ENCODE measurements at places on chromosomes 2 and 18.

DNA sequence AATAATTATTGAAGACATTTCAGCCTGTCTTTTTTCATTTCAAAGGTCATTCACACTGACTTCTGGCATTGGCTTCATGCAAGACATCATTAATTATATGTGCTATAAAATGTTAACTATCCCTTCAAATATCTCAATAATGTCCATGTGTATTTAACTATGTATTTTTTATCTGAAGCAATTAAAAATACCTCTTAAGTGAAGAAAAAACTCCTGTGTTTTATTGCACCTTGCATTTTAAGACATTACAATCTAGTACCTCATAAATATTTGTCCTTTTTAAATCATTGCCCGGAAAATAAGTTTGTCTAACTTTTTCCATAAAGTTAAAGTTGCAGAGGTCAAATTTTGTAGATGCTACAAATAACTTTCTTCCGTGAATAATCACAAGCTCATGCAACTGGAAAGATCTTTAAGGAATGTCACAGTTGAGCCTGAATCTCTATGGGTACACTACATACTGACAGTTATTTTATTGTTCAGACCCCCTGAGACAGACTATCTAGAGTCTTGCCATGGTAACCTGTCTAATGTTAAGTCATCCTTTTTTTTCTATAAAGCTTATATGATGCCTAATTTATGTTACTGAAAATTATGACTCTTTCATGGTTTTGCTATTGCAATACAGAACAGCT, 38.4 kb upstream of the COBLL1 start:
- no peak for DNase-seq

GRCh38 chr2:1748176-1748740, 3.9 kb upstream of the PXDN start:
- peak; percentile 44 for DNase-seq

- DNase-seq = no peak
These were observed 244.1 kb downstream of the LPIN1 start for GRCh38 chr2:11990576-11990975.

GRCh38 chr18:8286303-8286702, 322.9 kb upstream of the RAB12 start:
- DNase-seq = no peak

- peak; percentile 16 for DNase-seq
These were observed 109.8 kb downstream of the ADCYAP1 start for GRCh38 chr18:1014509-1014908.

GRCh38 chr2:102473020-102473419, at the start of gene SLC9A4:
SLC9A4 (plus strand) TSS chr2:102473226; CDS start chr2:102473760, 534 bp downstream.
- DNase-seq = peak; percentile 49

- DNase-seq = no peak
These were observed 113.1 kb downstream of the ALK start for GRCh38 chr2:29808321-29808720.

- DNase-seq = peak; percentile 8
These were observed 476.7 kb upstream of the RAB6C start for GRCh38 chr2:129502781-129503180.

- DNase-seq = no peak
These were observed 38.4 kb downstream of the KIDINS220 start for GRCh38 chr2:8799004-8799403.

GRCh38 chr2:219308142-219309101, 779 bp downstream of the PTPRN start:
- peak; percentile 83 for DNase-seq

DNA sequence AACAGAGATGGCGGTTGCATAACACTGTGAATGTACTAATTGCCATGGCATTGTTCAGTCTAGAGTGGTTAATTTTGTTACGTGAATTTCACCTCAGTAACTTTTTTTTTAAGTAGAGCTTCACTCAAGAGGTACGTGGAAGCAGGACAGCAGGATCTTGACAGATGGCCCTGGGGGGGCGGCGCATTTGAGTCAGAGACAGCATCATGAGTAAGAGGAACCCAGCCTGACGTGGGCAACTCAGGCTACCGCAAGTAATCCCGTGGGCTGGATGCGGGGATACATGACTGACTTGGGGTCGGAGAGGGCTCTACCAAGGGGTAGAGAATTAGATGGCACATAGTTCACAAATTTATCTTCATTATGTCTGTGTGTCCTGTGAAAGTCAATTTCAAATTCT, 38.1 kb upstream of the DAPL1 start:
- no peak for DNase-seq

DNA sequence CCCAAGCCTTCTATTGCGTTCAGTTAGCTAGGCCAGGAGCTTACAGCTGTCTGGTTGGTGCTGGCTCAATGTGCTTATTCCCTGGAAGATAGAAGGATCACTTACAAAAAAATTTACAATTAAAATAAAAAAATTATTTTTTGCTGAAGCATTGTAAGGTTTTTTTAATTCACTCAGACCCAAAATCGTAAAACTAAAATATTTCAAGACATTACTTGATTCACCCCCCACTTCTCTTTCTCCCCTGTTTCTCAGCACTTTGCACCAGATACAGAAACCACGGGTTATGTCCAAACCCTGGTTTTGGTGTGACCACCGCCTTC, 911 bp upstream of the PTPRM start:
- DNase-seq = no peak

DNA sequence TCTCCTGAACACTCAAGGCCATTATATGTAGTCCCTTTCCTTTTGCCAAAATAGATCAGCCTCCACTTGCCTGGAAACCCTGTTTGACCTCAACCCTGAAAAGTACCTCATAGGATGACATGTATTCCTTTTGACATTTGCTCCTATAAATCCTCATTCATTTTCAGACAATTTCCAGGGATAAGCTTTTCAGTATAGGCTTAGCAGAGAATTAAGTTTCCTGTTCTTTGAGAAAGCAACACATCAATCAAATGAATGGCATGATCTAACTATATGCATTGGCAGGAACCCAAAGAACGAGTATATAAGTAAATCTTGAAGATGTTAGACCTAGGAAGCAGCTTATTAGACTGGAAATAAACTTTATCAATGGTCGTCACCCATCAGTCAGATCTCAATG, 483.0 kb downstream of the CCDC85A start:
- DNase-seq = no peak

DNA sequence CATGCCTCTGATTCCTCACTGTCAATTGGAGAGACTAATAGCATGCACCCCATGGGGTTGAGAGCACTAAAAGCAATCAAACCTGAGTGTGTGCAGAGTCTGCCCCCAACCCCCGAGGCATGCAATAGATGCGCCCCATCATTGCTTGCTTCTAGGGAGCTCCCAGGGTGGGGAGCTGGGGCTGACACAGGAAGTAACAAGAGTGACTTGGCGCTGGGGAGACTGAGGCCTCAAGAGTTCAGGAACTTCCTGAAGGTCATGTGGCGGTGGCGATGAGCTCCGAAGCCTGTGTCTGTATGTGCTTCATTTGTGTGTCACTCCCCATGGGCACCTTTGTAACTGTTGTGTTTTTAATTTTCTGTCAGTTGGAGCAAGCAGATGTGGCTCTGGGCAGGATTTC, 61.2 kb downstream of the CTIF start:
- DNase-seq = no peak

DNA sequence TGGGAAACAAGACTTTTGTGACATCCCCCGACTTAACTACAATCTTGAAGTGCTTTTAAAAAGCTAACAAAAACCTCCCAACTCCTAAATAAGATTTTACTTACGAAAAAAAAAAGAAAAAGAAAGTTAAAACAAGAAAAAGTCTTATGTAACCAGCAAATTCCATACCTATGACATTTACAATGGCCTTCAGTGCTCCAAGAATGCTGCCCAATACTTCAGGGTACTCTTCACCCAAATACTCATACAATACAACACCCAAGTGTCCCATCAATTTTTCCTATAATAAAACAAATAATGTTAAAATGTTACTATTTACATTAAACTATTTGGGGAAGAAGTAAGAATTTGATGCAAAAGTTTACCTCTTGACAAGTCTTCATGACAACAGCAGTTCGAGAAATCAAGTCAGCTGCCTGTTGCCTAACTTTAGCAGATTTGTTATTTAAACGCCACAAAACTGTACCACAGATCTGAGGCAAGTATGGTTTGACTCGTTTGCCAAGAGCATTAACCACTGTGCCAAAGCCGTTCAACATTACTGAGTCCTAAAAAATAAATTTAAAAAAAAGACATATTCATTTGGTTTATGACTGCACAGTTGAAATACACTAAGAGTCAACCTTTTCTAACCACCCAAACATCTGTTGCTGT, 34.8 kb downstream of the SF3B1 start:
- DNase-seq = peak; percentile 9

- DNase-seq = no peak
These were observed 188.7 kb upstream of the KLHL14 start for GRCh38 chr18:32961538-32961937.

DNA sequence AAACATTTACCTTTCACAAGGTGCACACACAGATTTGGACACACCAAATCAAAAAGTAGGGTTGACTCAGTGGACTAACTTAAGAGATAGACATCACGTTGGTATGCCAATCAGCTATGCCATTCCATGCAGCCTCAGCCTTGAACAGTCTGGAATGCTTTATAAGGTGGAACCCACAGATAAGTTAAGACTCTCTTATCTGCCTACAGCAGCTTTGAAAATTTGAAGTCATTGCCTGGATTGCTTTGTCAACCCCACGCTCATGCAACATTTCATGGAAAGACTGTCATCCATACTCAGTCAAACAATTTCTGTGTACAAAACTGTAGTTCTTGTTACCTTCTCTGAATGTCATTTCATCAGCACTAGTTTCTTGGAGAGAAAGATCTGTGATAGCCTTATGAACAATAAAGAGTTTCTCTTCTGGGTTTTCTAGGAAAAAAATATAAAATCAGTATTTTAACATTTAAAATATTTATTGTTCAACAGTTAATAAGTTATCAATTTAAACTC, 1.2 kb downstream of the ERMN start:
- DNase-seq = no peak

DNA sequence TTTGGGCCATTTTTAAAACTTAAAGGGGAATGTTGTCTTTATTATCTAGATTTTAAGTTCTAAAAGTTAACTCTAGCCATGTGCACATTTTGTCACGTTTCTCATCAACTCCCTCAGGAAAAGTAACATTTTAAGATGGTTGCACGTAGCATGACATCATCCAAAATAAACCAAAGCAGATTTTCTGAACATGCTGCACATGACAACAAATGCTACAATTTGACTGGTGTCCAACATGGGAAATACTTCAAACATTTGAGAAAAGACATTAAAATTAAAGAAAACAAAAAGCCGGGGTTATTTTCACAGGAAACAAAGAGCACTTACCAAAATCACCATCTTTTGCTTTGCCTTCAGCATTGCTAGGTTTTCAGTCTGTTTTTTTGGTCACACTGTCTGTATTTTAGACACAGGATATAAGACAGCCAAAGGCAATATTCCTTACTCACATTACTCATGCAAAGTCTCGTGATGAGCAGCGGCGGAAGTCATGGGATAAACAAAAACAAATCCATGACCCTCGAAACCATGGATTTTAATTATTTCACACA, 51.3 kb upstream of the RND3 start:
- peak; percentile 83 for DNase-seq

- DNase-seq = peak; percentile 32
These were observed 31.5 kb upstream of the NFE2L2 start for GRCh38 chr2:177296040-177296439.

GRCh38 chr2:107634172-107634571, 192.5 kb upstream of the RGPD4 start:
- DNase-seq = no peak

GRCh38 chr18:44093253-44093652, 587.4 kb upstream of the SETBP1 start:
- no peak for DNase-seq

DNA sequence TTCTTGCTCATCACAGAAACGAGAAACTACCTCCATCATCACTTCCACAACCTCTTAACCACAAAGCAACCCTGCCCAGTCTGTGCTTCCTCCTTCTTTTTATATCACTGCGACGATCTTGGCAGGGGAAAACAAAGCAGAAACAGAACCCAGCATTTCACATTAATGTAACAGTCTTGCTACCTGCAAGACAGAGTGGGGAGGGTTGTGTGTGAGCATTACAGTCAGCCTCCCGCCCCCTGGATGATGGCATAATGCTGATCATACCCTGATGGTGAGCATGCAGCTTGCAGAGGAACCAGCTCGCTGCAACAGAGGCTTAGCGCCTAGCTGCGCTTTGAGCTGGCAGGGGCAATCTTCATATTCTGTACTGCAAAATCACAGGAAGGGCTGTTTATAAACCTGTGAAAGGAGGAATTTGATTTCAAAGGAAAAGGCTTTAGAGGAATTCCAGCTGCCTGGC, 376.1 kb downstream of the IRS1 start:
- no peak for DNase-seq

- no peak for DNase-seq
These were observed 551.8 kb downstream of the SOCS6 start for GRCh38 chr18:70840649-70841048.

- peak; percentile 60 for DNase-seq
These were observed 205.4 kb downstream of the RAB3GAP1 start for GRCh38 chr2:135257383-135258090.

DNA sequence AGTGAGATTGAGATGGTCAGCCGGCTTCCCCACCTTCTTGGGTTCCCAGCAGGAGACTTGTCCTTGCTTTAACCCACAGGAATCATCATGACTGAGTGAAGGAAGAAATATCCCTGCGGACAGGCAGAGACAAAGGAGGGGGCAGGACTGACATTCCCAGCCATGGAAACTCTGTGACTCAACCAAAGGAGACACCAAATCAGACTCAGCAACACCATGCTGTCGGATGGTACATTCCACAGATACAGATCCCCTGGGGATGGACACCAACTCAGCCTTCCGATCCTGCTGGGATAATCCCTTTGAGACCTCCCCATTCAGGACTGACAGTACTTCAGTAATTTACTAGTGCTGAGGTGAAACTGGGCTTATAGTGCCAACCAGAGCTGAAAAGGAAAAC, 518.3 kb downstream of the XIRP2 start:
- peak; percentile 93 for DNase-seq

DNA sequence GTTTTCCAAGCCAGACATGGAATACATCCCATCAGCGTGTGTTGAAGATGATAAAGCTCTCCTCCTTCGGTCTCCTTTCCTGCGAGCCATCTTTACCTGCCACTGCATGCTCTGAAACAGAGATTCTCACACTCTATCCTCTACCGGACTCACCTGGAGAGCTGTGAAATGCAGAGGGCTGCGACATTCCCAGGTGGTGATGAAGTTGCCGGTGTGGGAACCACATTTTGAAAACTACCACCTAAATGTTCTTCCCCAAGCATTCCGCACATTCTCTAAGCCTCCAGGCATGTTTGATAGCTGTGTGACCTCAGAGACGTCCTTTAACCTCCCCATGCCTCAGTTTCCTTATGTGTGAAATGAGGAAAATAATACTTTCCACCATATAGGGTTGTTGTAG, 226.2 kb upstream of the RAB6C start:
- no peak for DNase-seq

- DNase-seq = peak; percentile 44
These were observed 136.9 kb upstream of the SPOPL start for GRCh38 chr2:138364554-138365162.

- DNase-seq = no peak
These were observed 23.9 kb upstream of the CRACDL start for GRCh38 chr2:98959810-98960507.

GRCh38 chr2:216793386-216793785, 66.5 kb downstream of the TNP1 start:
- DNase-seq = no peak

GRCh38 chr2:85237849-85238565, 89.8 kb downstream of the TGOLN2 start:
- DNase-seq = no peak
